Renal pelvis (tissue), 12 donors: ENCODE measurements at places on chromosomes 7 and 10. TPM values are rescaled to one million over a fixed set of nuclear protein-coding genes. Genes with fewer than 3 reads are reported as not detected.

DNA sequence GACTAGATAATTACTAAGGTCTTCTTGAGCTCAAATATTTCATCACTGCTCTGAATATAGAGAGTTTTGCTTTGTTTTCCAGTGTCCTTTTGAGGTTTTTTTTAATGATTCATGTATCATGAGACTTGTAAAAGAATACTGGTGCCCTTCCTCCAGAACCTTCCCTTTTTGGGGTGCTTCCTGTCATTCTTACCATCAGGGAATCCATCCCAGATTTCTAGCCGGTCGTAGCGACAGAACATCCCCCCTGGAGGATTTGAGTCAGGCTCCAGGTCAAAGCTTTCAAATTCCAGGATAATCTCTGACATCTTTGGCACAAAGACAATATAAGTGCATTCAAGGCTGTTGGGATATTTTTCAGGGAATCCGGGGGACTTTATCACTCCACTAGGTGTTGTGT is 71.0 kb downstream of the NRP1 start:
- no peak for DNase-seq

DNA sequence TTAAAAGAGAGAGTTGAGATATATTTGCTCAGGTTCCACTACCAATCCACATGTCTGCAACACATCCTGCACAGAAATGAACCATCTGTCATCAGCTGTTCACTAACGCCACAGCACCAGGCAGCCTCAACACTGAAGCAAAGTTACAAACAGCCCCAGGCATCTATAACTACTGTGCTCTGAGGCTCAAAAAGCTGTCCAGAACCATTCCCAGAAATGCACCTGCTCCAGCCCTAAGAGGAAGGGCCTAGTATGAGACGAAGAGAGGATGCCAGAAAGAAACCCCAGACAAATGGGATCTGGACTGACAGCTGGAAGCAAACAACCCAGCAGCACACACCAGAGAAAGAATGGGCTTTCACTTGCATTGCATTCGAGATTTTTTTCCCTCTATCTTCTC is 159.3 kb downstream of the ELMO1 start:
- no peak for DNase-seq

- DNase-seq: no peak
Observed at GRCh38 chr7:141225916-141226618, 152.2 kb downstream of the TMEM178B start.

DNA sequence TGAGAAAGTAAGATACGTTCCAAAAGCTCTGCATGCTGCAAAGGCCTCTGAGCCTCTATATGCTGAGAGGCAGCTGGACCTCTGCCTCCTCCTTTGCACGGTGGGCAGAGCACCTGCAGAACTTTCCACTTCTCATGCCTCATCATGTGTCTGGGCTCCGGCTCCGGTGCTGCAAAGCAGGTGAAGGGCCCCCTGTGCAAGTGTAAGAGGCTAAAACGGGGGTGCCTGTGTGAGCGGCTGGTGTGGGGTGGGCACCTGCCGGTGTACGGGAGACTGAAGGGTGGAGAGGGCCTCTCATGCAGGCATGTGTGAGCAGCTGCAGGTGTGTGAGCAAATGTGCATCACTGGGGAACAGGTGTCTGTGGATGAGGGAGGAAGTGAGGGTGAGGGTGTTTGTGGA is 121.0 kb downstream of the KCNMA1 start:
- DNase-seq: no peak

GRCh38 chr10:102648889-102649796 is 4.9 kb downstream of the TRIM8 start:
- DNase-seq: no peak

GRCh38 chr7:111107579-111107978 is 16.7 kb downstream of the LRRN3 start:
- DNase-seq: no peak

- DNase-seq: no peak
Observed at GRCh38 chr7:41257660-41258059, 445.2 kb downstream of the INHBA start.

The SPDYE6 gene
- 1.7 TPM for polyA plus RNA-seq

The TMEM26 gene
- polyA plus RNA-seq: 7.9 TPM

The TEX36 gene
- not detected for polyA plus RNA-seq

The TRPV6 gene
- polyA plus RNA-seq: 16.9 TPM

The SLC26A5 gene
- 0.81 TPM for polyA plus RNA-seq
